CD4-positive, alpha-beta T cell treated with Interleukin-10 for 1 hour (primary cell): ENCODE measurements at places on chromosomes 2 and 18.
A peak's percentile ranks its signal among the peaks of the same experiment; 100 is the strongest.

DNA sequence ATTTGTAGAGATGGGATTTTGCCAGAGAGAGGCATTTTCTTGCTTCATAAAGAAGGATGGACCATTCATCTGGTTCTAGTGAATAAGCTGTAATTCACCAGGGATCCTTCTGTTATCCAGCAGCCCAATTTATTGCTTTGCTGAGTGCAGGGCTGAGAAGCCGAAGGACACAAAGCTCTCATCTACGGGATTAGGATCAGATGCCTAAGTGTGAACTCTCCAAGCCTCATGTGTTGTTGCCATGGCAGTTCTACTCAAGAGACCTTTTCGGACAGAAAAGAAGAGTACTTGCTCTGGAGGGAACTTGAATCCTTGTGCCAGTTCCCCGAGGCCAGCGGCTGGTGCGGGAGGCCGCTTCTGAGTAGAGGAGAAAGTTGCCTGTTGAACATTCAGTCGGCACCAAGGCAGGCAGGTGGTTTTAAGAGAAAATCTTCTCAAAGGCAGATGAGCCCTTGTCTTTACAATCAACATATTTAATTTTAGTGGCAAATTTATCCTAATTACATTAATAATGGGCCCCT is 38.4 kb upstream of the MBP start:
- DNase-seq = no peak

GRCh38 chr2:59665021-59665420 is 888.4 kb downstream of the BCL11A start:
- DNase-seq = no peak

- DNase-seq = no peak
These were observed 38.6 kb upstream of the SH3BP4 start for GRCh38 chr2:234913208-234913626.

- no peak for DNase-seq
These were observed 79.3 kb downstream of the NABP1 start for GRCh38 chr2:191757208-191757607.

DNA sequence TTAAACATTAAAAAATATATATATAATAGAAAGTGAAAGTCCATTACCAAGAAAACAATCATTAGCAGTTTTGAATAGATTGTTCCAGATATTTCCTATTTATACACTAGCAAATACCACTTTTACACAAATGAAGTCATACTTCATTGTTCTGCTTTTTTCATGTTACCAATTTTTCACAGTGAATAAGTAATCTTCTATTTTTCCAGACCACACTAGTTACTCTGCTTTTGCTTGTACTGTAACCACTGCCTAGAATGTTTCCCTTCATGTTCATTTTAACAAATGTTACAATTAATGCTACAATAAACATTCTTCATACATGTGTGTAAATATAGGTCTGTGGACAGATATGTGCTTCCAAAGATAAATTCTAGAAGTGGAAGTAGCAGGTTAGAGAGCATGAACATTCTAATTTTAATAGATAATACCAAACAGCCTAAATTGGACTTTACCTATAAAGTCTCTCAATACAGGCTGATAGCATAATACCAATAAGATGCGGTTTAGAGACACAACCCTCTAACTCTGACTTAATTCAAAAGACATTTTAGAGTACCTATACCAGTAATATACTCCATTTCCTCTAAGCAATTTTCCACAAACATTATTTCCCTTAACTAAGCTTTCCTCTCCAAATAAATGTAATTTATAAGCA is 17.0 kb downstream of the ITSN2 start:
- no peak for DNase-seq

DNA sequence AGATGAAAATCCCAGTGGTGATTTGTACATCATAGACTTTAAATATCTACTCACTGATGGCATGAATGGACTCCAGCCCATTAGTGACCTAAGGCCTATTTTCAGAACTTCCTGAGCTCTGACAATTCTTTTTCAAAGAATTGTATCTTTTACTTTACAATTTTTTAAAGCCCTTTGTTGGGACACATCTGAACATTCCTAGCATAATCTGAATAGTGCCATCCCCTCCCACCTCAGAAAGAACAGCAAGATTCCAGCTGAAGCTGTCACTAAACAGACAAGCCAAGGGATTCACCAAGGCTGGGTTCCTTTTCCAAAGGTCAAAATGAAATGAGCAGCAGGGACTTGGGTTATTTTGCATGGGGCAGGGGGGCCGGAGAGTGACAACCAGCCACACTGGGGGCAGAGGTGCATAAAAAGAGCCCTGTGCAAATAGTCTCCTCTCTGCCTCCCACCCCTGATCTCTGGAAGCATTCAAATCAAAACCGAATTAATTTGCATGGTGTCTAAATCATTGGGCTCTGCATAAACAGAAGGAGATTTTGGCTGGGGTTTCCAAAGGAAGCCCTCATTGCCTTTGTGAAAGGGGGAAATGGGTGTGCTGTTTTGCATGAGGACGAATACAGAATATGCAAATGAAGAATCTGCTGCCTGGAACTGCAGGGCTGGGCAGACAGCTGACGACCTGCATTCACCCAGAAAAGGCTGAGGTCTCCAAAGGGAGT is 17.2 kb downstream of the EPHA4 start:
- peak; percentile 4 for DNase-seq

GRCh38 chr2:210611466-210611865 is 55.1 kb downstream of the CPS1 start:
- no peak for DNase-seq

- no peak for DNase-seq
These were observed 114.0 kb downstream of the DSEL start for GRCh38 chr18:67402543-67402942.

DNA sequence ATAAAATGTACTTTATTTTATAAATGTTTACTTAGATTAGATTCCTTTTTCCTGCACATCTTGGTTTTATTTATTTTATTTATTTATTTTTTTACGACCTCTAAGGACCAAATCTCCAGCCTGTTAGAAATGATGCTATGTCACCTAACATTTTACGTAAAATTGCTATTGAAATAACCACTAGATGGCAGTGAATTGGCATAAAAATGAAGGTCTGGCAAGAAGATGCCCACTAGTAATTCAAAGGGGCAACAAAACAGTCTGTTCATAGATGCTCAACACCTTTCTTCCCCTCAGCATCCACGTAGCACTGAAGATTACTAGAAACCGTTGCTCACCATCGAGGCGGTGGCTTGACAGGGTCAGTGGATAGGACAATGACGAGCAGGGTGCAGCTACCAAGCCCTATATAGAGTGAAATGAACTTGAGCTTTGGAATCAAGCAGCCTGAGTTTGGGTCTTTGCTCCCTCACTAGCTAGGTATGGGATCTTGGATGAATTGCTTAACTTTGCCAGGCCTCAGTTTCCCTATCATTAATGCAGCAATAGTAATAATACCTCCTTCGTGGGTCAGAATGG is 128.7 kb upstream of the L3MBTL4 start:
- DNase-seq = no peak

GRCh38 chr2:165069151-165069550 is 113.8 kb upstream of the SLC38A11 start:
- no peak for DNase-seq

DNA sequence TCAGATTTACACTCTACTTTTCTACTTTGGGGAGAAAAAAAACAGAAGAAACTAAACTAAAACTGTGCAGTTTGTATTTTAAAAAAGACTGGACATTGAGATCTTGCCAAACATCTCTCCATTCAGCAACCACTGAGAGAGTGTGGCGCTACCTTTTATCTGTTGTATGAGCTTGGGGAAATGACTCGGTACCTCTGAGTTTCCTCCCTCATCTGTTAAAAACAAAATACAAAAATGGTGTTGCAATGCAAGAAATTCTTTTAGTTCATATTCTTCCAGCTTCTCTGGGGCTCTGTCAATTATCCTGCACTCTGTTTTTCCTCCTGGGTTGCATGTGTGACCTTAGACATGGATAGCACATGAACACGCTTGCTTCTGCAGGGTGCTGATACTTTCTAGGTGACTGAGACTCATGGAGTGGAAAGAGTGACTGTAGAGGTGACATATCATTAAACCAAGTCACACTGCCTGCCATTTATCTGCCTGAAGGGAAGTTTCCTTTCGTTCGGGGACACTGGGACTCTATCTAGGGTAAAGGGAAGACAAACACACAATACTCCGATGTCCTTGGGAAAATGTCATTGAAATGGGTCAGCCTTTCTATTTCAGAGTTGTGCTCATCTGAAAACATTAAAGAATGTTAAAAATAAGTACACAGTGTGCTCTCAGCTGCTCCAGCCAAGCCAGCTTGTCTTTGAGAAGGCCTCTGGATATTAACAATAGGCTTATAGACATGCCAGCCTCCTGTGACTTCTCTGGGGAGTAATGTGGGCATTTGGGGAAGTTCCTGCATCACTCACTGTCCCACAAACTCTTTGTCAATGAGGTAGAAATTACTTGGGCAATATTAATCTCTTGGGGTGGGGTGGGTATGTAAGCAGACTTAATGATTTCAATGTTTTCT is 91.4 kb downstream of the TRIB2 start:
- no peak for DNase-seq

DNA sequence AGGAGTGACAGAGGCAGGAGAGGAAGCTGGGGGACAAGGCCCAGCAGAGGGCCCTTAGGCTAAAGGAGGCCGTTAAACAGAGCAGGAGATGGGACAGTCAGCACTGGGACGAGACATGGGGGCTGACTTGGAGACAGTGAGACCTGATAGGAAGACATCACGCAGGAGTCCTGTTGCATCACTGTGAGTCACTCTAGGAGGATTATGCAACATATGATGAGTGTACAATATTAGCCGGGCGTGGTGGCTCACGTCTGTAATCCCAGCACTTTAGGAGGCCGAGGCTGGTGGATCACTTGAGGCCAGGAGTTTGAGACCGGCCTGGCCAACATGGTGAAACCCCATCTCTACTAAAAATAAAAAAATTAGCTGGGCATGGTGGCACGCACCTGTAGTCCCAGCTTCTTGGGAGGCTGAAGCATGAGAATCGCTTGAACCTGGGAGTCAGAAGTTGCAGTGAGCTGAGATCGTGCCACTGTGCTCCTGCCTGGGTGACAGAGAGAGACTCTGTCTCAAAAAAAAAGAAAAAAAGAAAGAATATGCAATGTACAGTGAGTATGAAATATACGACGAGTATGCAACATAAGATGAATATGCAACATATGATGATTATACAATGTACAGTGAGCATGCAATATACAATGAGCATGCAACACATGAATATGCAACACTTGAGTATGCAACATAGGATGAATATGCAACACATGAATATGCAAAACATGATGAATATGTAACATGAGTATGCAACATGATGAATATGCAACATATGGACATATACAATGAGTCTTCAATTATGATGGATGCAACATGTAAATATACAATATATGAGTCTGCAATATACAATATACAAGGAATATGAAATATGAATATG is 83.3 kb upstream of the ID2 start:
- no peak for DNase-seq

- no peak for DNase-seq
These were observed 10.5 kb upstream of the KLF7 start for GRCh38 chr2:207176247-207176646.

DNA sequence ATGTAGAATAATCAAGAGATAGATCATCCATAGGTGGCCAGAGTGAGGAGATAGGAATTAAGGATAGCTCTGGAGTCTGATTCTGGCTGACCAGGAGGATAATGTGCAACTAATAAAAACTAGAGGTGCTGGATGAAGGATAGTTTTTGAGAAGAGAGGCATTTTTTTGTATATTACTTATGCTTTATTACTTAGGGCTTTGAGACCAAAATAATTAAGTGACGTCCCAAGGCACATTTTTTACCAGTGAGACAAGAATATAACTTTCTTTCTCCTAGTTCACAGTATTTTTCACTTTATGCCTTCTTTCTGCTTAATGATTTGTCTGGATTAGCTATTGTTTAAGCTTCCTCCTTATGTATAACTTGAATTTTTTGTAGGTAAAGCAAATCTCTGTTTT is 756.6 kb downstream of the TSN start:
- no peak for DNase-seq

- DNase-seq = peak; percentile 6
These were observed 496.1 kb upstream of the RAB6C start for GRCh38 chr2:129483366-129483765.

DNA sequence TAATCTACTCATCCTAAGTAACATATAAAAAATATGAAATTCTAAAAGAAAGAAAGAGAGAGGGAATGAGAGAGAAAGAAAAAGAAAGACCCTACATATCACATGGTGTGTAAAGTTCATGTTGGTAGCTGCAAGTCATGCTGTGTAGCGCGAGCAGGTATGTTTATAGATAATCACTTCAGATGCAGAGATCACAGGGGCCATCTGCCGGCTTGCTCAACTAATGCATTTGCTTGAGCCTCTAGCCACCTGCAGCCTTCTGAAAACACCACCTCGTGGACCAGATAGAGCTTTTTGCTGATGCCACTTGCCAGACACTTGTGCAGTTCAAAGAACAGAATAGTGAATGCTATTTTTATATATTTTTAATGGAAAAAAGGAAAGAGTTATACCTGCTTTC is 37.6 kb downstream of the CDH7 start:
- DNase-seq = no peak

DNA sequence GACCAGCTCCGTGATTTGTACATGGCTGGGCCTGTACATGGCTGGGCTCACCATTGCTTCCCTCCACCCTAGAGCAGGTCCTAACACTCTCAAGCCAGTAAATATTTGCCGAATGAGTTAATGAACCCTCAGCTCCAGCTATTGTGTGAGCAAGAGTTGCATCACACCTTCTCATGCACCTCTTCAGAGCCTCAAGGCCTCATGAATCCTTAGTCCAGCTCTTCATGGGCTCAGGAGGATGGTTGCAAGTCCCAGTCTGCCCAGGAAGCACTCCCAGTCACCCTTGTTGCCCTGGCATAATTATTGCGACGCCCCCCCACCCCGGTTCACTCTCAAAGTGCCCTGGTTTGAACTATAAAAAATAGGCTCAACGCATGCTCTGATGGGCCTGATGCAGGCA is 30.1 kb upstream of the GNAL start:
- DNase-seq = no peak

GRCh38 chr2:73919596-73920228 is 7.0 kb upstream of the DGUOK start:
- no peak for DNase-seq

GRCh38 chr2:20949256-20949655 is 94.6 kb downstream of the APOB start:
- no peak for DNase-seq

GRCh38 chr2:178484245-178485041 is 4.2 kb downstream of the PLEKHA3 start:
- DNase-seq = no peak
